Activated CD4-positive, CD25-positive, alpha-beta regulatory T cell treated with anti-CD3 and anti-CD28 coated beads, Interleukin-2, amount 50 U/mL, for 16 hours (primary cell): ENCODE measurements at places on chromosomes 3 and 15.

DNA sequence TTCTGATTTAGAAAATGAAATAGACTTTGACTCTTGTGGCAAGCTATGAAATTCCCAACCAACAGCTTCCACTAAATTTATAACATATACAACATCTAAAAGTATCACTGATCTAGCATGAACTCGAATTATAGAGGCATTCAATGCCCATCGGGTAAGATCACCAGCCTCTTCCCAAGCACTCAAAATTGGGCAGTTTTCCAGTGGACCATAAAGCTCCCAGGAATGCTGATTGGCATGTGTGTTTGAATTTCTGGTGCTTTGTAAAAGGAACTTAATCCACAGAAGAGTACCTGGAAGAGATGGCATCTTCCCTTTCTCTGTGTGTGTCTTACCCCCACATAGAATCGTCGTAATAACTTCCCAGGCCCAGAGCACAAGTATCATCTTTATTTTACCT, 10.0 kb downstream of the LRTM1 start:
- DNase-seq = no peak

- DNase-seq = no peak
Observed at GRCh38 chr3:101944308-101944707, 95.0 kb downstream of the NFKBIZ start.

GRCh38 chr3:28791713-28792255, 443.2 kb upstream of the AZI2 start:
- no peak for DNase-seq

GRCh38 chr3:71629711-71630110, 46.2 kb upstream of the FOXP1 start:
- no peak for DNase-seq

- DNase-seq = no peak
Observed at GRCh38 chr3:46935989-46936558, 40.5 kb downstream of the CCDC12 start.

- DNase-seq = no peak
Observed at GRCh38 chr3:123447749-123448517, 957 bp downstream of the ADCY5 start.

DNA sequence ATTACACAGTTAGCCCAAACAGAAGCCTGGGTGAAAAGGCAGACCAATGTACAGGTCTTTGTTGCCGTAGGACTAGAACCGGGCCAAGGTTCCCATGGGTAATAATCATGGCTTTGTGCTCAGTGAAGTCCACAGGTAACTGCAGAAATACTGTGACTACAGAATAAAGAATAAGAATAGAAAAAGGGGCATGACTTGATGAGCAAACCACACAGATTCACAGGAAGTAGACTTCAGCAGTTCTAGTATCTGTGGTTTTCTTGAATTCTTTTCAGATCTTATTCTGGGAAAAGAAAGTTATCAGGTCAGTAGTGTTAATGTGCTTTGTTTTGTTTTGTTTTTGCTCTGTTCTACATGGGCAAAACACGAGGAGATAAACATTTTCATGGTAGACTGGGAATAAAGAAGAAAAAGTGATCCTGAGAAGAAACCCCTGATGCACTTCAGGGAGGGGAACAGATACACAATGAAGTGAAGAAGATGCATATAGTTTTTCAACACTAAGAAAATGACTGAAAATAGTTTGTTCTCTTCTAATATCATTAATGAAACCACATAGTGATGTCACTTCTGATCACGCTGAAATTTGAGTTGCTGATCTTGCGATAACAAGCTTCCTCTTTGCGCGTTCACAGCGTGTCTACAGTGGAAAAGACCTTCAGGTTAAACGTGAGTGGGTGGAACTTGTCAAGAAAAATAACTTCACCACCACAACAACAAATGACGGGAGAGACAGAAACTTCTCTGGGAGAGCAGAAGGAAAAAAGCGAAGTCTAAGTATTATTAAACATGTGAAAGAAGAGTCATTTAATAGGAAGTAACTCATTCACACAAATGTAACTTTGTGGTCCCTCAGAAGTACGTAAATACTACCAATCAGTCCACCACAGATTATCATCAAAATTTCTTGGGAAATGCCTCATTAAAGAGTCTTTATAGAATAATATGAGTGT, 315.8 kb upstream of the SATB1 start:
- peak; percentile 54 for DNase-seq

- no peak for DNase-seq
Observed at GRCh38 chr3:186359078-186359477, 3.0 kb downstream of the DGKG start.

GRCh38 chr3:128969993-128970739, 23.7 kb downstream of the CFAP92 start:
- peak; percentile 23 for DNase-seq

DNA sequence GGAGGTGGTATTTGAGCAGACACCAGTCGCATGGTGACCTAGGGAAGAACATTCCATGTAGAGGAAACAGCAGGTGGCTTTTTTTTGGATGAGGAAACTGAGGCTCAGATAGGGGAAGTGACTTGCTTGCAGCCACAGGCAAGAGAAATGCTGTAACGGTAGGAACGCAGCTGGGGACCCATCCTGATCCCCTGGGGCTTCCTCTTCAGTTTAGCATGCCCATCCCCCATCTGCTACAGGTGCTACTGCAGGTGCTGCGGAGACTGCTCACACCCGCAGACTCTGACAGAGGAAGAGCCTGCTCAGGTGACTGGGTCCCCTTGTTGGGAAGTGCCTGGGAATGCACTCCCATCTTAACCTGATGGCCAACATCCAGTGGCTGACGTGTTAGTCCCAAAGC, 55.4 kb upstream of the SEC13 start:
- no peak for DNase-seq

GRCh38 chr3:52323526-52324295, 7.6 kb downstream of the DNAH1 start:
- DNase-seq = no peak

GRCh38 chr3:35664460-35664919, 25.2 kb downstream of the ARPP21 start:
- no peak for DNase-seq

DNA sequence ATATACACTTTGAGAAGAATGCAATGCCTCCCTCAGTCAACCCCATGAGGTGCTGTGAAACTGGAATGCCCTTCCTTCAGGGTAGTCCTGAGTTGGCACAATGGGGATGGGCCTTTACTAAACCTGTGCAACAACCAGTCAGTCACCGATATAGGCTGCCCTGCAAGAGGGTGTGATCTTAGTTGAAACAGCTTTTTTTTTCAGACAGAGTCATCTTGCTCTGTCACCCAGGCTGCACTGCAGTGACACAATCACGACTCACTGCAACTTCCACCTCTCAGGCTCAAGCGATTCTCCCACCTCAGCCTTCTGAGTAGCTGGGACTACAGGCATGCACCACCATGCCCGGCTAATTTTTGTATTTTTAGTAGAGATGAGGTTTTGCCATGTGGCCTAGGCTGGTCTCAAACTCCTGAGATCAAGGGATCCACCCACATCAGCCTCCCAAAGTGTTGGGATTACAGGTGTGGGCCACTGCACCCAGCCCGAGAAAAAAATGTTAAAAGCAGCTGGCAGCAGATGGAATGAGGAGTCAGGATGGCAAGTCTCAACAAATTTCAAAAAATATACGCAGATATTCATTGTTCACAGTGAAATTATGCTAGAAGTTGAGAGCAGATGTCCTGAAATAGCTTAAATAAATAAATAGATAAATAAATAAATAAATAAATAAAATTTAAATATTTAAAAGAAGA, 31.8 kb downstream of the MYO5A start:
- DNase-seq = no peak

GRCh38 chr15:60793656-60794055, 314.7 kb upstream of the ICE2 start:
- DNase-seq = no peak

GRCh38 chr3:64108231-64108630, 84.9 kb upstream of the PSMD6 start:
- DNase-seq = no peak

GRCh38 chr3:81173514-81173913, 587.9 kb downstream of the GBE1 start:
- no peak for DNase-seq

DNA sequence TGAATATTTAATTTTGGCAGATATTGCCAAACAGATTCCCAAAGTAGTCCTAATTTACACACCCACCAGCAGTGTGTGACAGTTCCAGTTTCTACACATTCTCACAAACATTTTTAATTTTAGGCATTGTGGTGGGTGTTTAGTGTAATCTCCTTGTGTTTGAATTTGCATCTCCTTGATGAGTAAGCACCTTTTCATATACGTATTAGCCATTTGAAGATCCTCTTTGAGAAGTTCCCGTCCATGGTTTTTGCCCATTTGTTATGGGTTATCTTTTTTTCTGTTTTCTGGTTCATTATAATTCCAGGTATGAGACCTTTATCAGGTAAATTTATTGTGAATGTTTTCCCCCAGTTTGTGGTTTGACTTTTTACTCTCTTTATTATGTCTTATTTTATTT, 2.3 kb upstream of the TM4SF19 start:
- no peak for DNase-seq

DNA sequence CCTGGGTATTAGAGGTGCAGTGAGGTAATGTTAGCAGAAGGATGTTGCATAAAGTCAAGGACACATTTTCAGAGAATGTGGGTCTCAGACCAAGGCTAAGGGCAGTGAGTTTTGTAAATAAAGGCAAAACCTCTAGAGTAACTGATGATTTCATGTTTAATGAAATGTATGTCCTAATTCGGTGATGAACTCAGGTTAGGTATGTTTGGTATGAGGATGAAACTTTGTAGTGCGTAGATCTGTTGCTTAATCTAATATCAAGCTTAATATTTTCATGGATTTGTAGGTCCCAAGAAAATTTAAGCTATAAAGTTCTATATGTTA, 3.6 kb downstream of the USP50 start:
- no peak for DNase-seq

- no peak for DNase-seq
Observed at GRCh38 chr3:196842567-196843434, 24.9 kb upstream of the SENP5 start.

GRCh38 chr3:155886915-155887314, 16.5 kb downstream of the GMPS start:
- no peak for DNase-seq

- DNase-seq = no peak
Observed at GRCh38 chr15:96783746-96784145, 453.2 kb downstream of the NR2F2 start.

DNA sequence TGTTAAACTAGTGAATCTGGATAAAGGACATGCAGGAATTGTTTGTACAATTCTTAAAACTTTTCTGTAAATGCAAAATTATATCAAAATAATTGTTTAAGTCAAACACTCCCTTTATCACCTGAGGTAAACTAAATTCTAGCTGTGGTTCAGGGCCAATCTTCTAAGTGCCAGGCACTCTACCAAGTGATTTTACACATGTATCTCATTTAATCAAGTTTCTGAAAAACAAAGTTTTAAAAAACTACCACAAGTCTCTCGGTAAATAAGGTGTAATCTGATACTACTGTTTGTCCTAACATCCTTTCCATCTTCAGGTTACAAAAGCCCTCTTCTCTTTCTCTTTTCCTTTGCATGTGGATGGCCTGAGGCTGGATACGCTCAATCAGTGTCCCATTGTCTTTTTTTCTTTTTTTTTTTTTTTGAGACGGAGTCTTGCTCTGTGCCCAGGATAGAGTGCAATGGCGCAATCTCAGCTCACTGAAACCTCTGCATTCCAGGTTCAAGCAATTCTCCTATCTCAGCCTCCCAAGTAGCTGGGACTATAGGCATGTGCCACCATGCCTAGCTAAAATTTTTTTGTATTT, 19.3 kb downstream of the IFT80 start:
- DNase-seq = no peak

GRCh38 chr3:130488288-130488687, 28.7 kb upstream of the COL6A6 start:
- no peak for DNase-seq
